Dermis microvascular lymphatic vessel endothelial cell (primary cell): ENCODE measurements at places on chromosomes 4 and X.
A peak's percentile ranks its signal among the peaks of the same experiment; 100 is the strongest.

DNA sequence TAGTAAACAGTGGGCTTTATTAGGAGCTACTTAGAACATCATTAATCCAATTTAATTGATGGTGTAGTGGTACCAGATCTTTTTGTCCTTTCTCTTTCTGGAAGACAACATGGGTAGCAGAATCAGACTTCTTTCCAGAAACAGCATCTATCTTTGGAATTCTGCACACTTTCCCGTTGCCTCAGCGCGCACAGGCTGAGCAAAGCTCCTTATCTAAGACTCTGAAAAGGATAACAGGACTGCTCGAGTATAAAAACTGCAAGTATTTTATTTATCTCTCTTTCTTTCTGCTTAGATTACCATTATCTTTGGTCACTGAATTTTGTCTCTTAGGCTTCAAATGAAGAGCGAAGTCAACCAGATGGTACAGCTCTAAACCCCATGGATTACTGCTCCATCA, 191.7 kb downstream of the DHX15 start:
- no peak for DNase-seq

DNA sequence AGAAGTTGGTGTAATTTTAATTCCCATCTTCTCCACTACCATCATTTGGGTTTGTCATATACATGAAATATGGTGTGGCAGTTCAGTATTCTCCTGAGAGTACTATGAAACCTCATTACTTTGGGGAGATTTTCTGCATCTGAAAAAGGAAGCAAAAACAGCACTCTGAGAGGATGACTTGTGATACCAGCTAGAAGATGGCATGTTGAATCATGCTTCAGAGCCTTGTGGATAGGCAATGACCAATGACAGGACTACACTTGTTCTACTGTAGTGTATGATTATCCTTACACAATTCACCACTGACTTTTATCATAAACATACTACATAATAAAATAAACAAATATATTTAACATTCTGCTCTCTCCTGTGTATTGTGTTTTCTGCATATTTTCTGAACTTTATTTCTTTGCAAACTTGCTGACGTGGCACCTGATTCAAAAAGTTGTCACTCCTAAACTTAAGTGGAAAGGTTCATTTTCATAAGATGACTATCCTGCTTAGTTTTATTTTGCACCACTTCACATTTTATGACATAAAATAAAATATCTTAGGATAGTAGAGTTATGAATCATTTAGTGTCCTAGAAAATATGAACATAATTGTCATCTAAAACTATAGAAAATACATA, 991.3 kb downstream of the FSTL5 start:
- no peak for DNase-seq

DNA sequence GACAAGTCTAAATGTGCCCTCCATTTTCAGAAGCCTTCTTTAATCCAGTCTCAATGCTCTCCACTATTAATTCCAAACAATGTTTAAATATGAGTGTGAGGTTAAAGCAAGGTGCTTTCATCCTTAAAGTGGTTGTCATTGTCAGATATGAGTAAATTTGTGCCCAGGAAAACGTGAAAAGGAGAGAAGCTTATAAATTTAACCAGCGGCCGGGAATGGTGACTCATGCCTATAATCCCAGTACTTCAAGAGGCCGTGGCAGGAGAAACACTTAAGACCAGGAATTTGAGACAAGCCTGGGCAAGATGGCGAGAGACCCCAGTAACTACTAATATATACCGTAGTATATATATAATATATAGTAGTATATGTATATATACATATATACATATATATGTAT, 270.0 kb downstream of the ARHGAP24 start:
- DNase-seq = no peak

- no peak for DNase-seq
Measured at GRCh38 chrX:77967631-77968030, 1.8 kb downstream of the PGAM4 start.

- peak; percentile 32 for DNase-seq
Measured at GRCh38 chrX:85004255-85004654, 578 bp downstream of the APOOL start.
